NCI-H524 (cell line): ENCODE measurements at places on chromosomes 11 and 22.

DNA sequence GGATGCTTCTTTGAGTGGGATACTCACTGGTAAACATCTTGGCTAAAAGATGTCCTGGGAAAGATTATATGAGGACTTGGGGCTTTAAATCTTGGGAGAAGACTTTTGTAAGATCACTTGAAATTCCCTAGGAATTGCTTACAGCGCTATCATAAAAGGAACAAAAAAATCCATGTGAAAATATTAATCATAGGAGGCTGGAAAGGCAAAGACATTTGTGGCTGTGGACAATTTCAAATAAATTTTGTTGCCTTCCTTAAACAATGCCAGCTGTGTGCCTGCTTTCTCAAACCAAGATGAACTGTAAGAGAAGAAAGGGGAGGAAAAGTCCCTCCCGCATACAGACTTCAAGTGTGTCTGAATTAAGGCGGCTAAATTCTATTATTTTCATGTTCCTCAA lies 75.6 kb downstream of the SNX19 start:
- DNase-seq: no peak

DNA sequence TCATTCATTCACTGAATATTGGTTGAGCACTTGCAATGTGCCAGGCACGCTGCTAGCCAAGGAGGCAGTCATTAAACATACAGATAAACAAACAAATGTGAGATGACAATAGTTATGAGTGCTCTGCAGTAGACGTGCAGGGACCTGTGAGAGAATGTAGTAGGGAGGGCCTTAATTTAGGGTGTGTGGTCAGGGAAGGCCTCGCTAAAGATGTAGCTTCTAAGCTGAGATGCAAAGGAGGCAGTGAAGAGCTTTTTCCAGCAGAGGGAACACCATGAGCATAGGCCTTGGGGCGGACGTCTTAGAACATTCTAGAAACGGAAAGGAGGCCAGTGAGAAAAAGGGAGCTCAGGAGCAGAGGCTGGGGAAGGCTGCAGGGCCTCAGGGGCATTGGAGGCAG lies 789 bp upstream of the NCF4 start:
- DNase-seq: no peak

- no peak for DNase-seq
Measured at GRCh38 chr11:10645212-10645795, 48.3 kb downstream of the IRAG1 start.

DNA sequence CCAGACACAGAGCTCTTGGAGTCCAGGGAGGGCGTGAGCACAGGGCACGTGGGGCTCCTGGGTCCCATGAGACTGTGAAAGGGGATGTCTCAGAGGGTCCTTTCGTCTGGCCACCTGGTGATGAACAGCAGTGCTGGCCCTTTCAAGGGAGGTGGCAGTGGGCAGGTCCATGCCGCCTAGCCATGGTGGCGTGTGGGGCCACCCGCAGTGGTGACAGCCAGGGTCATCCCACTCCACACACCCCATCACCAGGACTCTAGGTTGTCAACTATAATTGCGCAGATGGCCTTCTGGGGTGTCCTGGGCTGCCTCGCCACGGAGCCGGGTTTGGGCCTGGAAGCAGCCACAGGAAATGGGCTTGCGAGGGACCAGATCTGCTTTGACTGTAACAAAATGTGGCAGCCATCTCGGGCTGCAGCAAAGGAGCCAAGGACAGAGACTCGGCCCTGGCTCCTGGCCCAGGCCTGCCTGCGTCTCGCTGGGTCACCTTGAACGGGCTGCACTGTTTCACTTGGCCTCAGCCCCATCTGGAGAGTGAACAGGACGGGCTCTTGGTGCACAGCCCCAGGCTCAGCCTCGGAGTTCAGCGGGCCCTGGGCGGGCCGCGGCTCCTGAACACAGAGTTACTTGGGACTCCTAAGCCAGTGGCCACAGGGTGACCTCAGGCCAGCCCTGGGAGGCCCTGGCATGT lies 1350.5 kb downstream of the BRD1 start:
- no peak for DNase-seq

DNA sequence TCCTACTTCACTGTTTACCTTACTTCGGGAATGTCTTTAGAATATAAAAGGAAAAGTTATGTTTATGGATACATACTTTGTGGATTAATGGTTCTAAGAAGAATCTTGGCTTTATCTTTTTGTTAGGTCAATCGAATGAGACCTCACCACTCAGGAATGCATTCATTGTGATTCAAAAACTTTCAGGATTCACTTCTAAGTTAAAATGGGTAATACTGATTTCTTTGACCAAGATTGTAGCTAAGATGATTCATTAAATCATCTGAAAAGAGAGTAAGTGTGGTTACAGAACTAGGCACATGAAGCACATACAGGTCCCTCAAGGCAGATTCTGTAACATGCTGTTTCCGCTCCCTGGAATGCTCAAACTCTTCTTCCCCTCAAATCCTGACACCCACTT lies 716.4 kb downstream of the KCNA4 start:
- no peak for DNase-seq

DNA sequence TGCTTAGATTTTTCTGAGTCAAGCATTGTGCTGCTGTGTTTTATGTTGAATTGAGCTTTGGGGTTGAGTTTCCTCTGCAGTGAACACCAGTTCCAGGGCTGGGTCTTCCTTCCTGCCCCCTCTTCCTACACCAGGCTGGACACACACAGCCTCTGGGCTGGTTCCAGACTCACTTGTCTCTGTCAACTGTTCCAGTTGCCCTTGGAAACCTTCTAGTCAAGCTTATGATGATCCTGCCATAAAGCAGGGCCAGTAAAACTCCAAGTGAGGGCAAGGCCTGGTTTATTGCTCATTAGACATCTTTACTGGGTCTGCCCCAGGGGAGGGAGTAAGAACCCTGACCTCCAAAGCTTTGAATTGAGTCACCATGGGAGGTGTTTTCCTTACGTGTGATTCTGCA lies 61.1 kb downstream of the KIAA1671 start:
- no peak for DNase-seq
